GM12891 (cell line): ENCODE measurements at places on chromosomes 13 and 19.
A peak's percentile ranks its signal among the peaks of the same experiment; 100 is the strongest.

DNA sequence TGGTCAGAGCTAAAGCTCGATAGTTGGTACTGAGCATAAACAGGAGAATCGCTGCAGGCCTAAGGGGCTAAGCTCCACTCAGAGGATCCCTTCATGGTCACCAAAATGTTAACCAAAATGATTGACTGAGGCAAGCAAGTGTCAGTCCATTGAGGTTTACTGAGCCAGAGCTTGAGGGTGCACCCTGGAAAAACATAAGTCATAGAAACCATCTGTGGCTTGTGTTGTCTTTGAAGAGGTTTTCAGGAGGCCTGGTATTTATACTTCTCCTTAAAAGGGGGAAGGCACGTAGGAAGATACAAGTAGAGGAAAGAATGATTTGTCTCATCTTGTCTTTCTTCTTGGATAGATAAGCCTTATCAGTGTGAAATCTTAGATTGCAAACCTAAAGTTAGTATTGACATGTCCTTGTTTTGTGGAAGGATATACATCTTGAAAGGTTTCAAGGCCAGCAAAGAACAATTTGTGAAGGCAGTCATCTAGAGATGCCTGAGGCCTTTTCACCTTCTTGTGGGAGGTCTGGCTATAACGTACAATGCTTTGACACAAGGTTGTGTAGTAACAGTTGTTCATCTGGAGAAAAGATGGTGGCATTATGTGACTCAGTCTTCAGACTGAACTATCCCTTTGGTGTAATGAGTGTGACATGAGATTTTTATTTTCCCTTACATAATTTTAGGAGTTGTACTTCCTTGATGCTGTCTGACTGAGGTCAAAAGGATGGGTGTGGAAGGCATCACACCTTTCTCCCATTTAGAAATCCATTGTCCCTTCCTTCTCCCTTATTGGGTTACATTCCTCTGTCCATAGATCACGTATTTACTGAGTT is 14.7 kb upstream of the CEACAM6 start:
- no peak for DNase-seq

DNA sequence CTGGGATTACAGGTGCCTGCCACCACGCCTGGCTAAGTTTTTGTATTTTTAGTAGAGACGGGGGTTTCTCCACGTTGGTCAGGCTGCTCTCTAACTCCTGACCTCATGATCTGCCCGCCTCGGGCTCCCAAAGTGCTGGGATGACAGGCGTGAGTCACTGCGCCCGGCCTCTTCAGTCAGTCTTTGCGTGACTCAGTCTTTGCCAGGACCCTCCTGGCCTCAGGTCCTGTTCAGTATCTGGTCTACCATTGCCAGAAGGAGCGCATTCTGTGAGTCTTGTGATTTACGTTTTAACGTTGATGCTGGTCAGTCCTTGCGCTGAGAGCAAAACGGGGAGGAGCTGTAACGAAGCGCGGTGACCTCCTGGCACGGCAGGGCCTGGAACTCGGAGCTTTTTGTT is 7.6 kb upstream of the HMG20B start:
- no peak for DNase-seq

DNA sequence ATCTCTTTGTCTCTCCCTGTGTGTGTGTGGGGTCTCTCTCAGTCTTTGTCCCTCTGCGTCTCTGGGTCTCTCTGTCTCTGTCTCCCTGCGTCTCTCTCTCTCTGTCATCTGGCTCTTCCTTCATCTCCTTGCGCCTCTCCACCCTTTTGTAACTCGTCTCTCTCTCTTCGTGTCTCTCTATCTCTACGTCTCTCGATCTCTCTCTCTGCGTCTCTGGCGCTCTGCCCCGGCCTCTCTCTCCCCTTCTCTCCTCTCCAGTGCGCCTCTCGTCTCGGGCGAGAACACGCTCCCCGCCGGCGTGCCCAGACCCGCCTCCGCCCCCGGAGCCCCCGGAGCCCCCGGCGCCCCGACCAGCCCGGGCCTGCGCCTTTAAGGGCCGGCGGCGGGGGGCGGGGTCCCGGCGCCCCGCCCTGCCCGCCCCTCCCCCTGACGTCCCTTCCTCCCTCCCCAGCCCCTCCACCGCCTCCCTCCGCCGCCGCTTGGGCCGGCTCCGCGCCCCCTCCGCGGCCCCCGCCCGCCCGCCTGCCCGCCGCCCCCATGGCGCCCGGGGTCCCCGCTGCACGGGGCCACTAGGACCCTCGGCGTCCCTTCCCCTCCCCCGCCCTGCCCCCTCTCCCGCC is at the start of gene MARK4:
Gene MARK4 (plus strand): TSS at position 440 of the 620 bp plus-strand sequence. CDS start 318 bp downstream, outside the sequence.
- DNase-seq = peak; percentile 97

GRCh38 chr13:103803349-103803748 is 737.1 kb upstream of the SLC10A2 start:
- no peak for DNase-seq

DNA sequence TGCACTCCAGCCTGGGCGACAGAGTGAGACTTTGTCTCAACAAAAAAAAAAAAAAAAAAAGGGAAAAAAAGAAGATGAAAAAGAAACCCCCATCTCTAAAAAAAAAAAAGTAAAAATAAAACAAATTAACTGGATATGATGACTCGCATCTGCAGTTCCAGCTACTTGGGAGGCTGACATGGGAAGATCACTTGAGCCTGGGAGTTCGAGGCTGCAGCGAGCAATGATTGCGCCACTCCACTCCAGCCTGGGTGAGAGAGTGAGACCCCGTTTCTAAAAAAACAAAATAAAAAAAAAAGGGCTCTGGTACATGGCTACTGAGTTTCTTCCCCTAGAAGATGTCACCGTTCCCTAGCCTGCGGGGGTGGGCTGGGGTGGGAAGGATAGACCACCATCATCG is 2.4 kb upstream of the CATSPERG start:
- DNase-seq = no peak

DNA sequence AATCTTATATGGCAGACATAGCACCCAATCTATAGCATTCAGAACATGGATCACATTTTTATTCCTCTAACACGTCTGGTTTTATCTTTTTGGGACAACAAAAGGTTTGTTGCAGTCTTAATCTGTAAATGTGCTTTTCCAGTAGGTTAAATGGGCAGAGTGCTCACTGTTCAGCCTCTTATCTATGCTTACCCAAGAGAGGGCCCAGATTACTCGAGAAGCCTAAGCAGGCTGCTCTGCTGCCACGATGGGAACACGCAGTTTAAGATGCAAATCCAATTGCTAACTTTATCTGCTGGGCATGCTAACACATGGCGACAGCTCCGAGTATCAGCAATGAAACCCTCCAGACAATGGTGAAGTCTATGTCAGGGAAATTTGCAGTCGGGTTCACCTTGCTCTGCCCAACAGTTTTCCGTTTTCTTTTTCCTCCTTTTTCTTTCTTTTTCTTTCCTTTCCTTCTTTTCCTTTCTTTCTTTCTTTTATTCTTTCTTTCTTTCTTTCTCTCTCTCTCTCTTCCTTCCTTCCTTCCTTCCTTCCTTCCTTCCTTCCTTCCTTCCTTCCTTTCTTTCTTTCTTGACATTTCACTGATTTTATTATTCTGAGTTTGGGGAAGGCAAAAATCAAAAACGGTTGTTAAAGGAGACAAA is 115.3 kb downstream of the RBM26 start:
- no peak for DNase-seq

GRCh38 chr13:65292488-65292901 is 1937.6 kb downstream of the PCDH9 start:
- no peak for DNase-seq

DNA sequence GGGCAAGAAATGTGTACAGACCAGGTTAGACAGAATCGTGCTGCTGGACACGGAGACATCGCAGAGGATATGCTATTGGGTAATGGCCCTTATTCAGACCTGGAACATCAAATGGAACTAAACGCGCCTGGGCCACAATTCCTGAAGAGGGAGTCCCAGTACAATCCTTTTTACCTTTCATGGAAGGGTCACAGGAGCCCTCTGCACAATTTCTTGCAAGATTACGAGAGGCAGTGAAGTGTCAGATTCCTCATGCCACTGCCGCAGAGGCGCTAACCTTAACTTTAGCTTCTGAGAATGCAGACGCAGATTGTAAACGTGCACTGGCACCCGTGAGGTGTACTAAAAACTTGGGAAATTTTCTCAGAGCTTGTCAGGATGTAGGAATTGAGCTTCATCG is 18.1 kb downstream of the CLEC4M start:
- DNase-seq = no peak

- DNase-seq = peak; percentile 13
Measured at GRCh38 chr13:44237276-44237767, 136.3 kb upstream of the SERP2 start.

DNA sequence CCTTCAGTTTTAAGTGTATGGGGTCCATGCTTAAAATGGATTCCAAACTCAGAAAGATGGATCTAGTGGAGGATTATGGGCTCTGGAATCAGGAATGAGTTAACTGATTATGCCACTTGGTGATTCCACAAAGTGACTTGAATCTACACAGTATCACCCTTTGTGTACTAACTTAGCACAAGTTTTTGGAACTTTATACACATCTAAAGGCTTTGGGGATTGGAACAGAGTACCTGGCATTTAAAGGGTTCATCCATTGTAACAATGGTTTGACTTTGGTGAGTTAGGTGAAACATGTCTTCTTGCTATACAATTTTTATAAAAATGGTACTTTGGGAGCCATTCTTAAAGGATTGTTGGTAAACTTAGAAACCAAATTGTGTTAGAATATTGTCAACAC is 1.1 kb downstream of the RPL21 start:
- DNase-seq = no peak

- peak; percentile 100 for DNase-seq
Measured at GRCh38 chr19:35545001-35545854, at the start of gene TMEM147. Gene TMEM147, plus strand, starts transcription at chr19:35545626. Its CDS starts 114 bp downstream, at chr19:35545740.
